ENCODE measurements at places on chromosomes 11 and 22.
A peak's percentile ranks its signal among the peaks of the same experiment; 100 is the strongest.

DNA sequence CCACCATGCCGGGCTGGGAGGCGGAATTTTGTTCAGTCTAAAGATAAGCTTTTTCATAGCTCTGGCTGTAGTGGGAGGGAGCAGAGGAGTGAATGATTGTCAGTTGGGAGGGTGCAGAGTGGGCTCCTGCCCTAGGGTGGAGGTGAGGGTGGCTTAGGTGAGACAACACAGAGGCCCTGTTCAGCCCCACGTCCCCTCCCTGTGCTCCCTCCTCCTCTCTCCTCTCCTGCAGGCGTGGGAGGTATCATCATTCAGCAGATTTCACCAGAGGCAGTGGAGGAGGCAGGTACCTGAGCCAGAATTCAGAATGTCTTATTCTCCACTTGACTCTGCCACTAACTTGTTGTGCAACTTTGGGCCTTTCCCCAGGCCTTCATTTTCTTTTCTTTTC is 1.7 kb upstream of the THRSP start:
- DNase-seq, result no peak

DNA sequence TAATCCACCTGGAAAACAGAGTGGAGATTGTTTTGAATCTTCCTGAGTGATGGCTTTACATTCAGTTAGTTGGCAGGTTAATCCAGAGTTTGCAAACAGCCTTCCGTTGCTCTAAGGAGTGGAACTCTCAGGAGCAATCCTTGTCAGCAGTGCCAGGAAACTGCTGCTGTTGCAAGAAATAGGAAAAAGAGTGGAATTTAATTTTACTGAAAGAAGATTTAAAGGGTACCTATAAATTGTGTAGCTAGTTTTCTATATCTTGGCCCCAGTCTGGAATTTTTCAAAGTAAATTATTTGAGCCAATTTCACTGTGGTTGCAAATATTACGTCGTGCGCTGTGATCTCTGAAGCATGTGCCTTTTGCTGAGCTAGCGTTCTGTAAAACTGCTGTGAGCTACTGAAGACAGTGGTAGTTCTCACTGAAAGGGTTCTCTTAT is 55.5 kb upstream of the SLC5A12 start:
- no peak for DNase-seq

- peak; percentile 54 for DNase-seq
Measured at GRCh38 chr11:27040302-27041115, at the start of gene BBOX1. TSS of gene BBOX1 (plus strand) at chr11:27040815. CDS start at chr11:27055431, 14,616 bp downstream.

DNA sequence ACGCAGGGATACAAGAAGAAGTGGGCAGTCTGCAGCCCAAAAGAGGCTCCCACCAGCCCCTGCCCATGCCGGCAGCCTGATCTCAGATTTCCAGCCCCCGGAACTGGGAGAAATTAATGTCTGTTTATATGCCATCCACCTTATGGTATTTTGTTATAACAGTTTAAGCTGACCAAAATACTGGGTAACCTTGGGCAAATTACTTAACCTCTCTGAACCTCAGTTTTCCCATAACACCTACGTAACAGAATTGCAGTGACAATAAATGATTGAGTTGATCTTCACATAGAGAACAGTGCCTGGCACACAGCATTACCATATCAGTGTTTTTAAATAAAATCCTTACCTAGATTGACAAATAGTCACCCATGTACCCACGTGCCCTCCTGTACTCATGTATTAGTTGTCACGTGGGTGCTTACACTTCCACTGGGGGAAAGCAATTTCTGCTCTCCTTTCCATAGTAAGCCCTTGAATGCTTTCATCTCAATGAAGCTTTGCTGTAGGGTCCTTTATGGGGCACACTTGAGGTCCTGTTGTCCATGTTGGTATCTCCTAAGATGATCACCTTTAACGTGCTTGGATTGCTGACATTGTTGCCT is 54.2 kb upstream of the PHF21A start:
- DNase-seq, result no peak

DNA sequence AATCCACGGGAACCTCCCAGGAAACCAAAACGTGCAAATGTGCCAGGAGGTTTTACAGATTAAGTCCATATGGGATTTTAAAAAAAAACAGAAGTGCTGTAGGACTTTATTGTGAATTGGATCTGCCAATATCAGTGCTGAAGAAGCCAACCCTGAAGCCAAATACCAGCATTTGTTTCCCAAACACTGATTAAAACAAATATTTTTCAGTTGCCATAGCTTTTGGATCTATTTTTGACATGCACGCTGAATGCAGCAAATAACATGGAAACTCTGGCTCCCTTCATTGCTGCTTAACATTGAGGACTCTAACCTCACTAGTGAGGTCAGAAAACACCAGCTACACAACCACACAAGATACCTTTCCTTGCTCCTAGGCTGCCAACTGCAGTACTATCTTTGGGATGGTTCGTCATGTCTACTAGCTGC is 28.4 kb upstream of the SIK2 start:
- DNase-seq, result no peak

GRCh38 chr11:65476632-65477148 is 22.2 kb upstream of the MALAT1 start:
- no peak for DNase-seq

DNA sequence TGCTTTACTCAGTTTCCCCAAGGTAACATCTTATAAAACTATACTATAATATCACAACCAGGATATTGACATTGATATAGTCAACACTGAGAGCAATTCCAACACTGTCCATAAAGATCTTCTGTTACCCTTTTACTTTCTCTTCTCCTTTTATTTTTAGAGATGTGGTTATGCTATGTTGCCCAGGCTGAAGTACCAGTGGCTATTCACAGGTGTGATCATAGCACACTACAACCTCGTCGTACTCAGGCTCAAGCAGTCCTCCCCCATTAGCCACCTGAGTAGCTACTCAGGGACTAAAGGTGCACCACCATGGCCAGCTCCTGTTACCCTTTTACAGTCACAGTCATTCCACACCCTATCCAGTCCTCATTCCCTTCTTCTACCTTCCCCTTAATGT is 119.7 kb downstream of the CWF19L2 start:
- no peak for DNase-seq

- no peak for DNase-seq
Measured at GRCh38 chr22:35548722-35549112, 8.1 kb downstream of the RASD2 start.

DNA sequence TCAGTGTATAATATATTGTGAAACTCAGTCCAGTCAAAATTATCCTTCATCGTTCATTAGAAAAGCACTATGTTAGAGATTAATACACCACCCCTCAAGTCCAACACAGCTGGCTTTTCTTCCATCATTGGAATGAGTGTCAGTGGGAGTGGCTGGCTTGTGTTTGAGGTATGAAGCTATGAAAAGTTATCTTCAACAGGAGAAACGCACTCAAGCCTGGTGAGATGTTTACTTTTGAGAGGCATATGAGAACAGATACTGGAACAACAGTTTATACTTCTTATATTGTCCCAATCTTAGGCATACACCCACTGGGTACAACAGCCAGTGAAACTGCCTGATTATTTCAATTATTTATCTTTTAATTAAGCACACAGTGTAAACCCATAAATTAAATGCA is 34.3 kb downstream of the PLEKHB1 start:
- no peak for DNase-seq

- DNase-seq, result peak; percentile 31
Measured at GRCh38 chr11:61472282-61472681, 36.3 kb upstream of the LRRC10B start.

GRCh38 chr11:67238894-67239782 is 27.1 kb upstream of the GRK2 start:
- DNase-seq, result peak; percentile 8

DNA sequence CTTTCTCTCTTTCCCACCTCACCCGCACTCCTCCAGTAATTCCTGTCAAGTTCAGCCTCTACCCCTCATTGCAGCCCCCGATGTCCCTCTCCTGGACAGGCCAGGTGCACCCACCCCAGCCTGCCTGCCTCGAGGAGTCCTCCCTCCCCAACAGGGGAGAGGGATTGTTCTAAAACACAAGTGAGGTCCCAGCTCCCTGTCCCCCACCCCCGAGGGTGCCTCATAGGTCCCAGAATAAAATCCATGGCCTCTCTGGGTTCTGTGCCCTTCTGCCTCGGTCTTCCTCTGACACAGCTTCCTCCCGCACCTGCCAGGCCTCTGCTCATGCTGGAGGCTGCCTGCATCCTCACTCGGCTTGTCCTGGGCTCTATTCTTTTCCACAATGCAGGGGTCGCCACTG is 720.1 kb downstream of the BRD1 start:
- DNase-seq, result no peak

DNA sequence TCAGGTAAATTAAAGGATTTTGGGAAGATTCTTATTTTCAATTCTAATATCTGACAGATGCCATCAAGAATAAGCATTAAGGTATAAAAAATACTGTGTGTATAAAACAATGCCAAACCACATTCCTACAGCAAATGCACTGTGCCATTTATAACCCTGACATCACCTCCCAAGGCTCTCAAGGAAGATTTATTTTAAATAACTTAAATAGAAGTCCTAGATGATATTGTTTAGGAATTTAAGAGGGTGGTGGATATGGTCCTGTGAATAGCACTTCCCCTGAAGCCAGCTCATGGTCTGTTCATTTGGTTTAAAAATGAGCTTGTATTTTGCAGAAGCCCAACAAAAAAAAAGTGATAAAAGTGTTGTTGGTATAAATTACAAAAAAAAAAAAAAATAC is 32.1 kb downstream of the PPIL2 start:
- peak; percentile 49 for DNase-seq

DNA sequence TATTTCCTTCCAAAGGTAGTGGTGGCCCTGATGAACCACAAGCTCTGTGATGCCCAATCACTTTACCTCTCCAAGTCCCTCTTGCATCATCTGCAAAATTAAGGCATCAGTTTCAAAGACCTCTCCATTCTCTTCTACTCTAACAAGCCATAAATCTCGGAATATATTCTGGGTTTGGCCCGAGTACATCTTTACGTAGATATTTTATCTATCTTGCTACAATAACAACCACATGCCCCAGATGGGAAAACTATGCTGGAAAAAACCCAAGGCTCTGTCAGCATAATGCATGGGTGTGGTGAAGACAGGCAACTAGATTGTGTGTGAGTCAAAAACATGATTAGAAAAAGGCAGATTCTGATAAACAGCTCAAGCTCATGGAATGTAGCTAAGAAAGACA is 228.2 kb upstream of the BLID start:
- DNase-seq, result peak; percentile 85

GRCh38 chr11:11346303-11346702 is 6.7 kb downstream of the CSNK2A3 start:
- no peak for DNase-seq

GRCh38 chr11:81039916-81040524 is 1599.2 kb upstream of the TENM4 start:
- DNase-seq, result no peak

GRCh38 chr22:19038728-19039447 is 83.3 kb downstream of the DGCR2 start:
- DNase-seq, result no peak

DNA sequence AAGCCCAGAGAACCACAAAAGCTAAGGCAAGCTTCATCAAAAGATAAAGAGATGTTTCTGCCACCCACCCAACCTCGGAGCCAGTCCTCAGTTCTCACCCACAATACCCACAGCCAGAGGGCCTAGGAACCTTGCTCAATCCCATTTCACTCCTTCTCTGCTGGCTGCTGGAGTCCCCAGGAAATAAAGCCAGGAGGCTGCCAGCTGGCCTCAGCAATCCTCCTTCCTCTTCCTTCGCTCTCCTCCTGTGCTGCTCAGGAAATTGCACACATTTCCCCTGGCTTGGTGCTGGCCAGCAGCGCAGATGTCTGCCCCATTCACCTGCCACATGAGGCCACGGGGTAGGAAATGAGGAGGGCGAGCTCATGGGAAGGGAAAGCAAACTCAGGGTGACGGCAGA is 91.8 kb upstream of the LDLRAD3 start:
- DNase-seq, result no peak

DNA sequence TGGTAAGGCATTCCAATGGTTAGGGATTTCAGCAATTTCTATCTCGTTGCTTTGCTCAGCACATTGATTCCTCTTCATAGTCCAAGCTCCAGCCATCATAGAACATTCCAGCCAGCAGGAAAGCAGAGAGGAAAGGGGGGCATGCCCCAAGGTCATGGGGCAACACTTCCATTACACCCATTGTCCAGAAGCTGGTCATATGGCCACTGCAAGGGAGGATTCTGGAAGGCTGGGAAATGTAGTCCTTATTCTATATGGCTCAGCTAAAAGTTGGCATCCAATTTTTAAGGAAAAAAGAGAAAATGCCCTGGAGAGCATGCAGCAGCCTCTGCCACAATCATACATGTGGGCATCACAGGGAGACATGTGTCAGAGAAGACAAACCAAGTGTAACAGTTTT is 47.1 kb upstream of the RCN1 start:
- DNase-seq, result no peak

GRCh38 chr11:22627421-22627820 is 1.8 kb upstream of the FANCF start:
- DNase-seq, result no peak

DNA sequence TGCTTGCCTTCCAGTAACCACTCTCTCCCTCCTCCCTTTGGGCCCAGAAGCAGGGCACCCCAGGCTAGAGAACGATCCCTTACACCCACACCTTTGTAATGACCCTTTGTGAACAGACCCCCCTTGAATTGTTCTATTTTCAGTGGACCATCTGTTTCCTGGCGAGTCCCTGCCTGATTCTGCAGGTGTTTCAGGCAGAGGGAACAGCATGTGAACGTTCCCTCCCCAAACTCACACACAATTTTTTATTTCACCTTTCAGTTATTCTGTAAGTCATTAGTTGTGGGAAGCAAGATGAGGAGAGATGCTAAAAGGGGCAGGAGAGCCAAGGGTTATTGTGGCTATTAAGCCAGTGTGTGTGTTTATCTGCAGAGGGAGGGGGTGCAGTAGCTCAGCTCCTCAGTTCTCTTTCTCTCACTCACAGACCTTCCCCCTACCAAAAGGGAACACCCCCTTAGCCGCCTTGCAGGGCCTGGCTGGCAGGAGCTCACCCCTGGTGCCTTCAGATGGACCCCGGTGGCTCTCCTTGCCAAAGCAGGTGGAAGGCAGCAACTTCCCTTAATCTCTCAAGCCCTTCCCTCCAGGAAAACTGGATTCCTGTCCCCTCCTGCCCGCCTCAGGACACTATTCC is 64.8 kb upstream of the SPON1 start:
- DNase-seq, result no peak

DNA sequence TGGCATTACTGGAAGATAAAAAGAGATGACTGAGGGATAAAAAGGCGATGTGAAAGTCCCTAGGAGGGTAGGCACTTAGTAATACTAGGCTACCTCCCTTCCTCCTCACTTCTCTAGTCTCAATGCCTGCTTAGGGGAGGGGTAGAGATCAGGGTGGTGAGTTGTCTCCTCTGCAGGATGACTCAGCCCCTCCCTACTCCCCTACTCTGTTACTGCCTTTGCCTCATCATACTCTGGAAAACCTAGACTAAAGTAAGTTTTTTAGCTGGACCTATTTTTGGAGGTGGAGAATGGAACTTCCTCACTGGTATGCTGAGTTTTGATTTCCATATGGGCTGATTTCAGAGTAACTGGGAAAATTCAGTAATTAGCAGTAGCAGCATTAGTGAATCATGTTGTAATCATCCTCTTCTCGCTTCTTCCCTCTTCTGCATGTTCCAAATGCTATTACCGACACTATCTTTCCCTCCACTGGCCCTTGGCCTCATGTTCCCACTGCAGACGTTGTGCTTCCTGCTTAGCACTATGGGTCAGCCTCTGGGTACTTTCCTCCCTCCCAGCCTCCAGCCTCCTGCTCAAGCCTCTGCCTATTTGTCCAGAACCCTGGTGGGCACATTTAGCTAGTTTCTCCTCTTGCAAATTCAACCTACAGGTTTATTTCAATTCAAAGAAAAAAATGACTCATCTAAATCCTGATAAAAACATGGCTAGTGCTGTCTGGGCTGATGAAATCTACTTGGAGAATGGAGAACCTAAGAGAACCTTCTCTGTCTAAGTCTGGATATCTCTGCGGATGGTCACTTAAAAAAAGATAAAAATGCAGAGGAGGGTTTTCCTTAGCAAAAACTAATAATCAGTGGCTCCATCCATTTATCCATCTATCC is 281.7 kb downstream of the ST3GAL4 start:
- peak; percentile 62 for DNase-seq

Measured in astrocyte of the hippocampus (primary cell).